Stimulated activated CD8-positive, alpha-beta memory T cell treated with anti-CD3 and anti-CD28 coated beads, Interleukin-15, amount 100 ng/mL, for 24 hours (primary cell): ENCODE measurements at places on chromosomes 1 and 21.

- no peak for DNase-seq
Observed at GRCh38 chr1:175804561-175804960, 61.2 kb upstream of the TNR start.

- no peak for DNase-seq
Observed at GRCh38 chr1:225481738-225482137, 53.9 kb upstream of the LBR start.

DNA sequence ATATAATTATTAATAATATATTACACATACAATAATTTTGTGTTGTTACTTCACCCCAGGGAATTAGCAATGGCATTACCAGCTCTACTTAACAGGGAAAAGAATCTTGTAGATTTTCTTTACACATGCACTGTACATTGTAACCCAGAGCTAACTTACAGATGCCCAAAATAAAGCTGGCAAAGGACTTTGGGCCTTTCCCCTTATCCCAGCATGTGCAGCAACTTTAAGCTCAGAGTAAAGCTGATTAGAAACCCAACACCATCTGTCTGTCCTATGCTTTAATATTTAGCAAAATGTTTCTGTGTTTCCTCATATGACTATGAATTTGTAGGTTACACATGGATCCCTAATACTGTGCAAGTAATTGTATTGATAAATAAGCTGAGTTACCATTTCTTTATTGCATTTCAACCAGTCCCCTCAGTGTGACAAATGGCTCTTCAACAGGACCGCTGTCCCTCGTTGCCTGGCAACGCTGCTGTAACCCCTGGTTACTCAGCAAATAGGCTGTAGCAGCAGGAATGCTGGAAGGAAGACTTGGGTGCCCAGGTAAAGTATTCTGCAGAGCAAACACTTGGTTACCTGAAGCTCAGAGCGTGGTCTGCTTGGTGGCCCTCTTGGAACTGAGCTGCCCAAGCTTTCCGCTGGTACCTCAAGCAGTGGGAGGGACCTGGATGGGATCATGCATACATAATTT lies at the start of gene USH2A:
USH2A (minus strand) TSS at position 628 of the 700 bp plus-strand sequence. CDS start 1,112 bp downstream, outside the sequence.
- no peak for DNase-seq

- no peak for DNase-seq
Observed at GRCh38 chr1:96346719-96347118, 374.9 kb upstream of the PTBP2 start.

DNA sequence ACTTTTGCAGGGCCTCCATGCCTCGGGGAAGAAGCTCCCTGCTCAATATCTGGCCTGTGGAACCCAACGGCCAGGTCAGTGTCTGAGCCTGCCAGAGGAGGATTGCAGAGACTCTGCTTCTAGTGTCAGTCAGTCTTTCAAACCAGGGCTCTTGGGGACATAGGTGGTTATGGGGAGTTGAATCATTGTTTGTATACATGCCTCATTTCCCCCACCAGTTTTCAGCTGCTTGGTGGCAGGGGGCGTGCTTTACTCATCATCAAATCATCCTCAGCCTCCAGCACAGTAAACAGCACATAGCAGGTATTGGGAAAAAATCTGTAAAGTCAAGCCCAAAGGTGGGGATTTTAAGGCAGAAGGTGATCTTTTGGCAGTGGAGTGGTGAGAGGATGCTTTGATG lies 17.4 kb upstream of the FAM89A start:
- DNase-seq, result no peak

- no peak for DNase-seq
Observed at GRCh38 chr21:35226968-35227744, 178.1 kb upstream of the RUNX1 start.

GRCh38 chr1:39158327-39159086 lies 46.0 kb upstream of the MACF1 start:
- no peak for DNase-seq

GRCh38 chr1:234062166-234062565 lies 157.7 kb downstream of the SLC35F3 start:
- DNase-seq, result no peak

GRCh38 chr1:113147073-113147625 lies 74.2 kb downstream of the LRIG2 start:
- no peak for DNase-seq

GRCh38 chr1:155077758-155078445 lies 735 bp upstream of the EFNA3 start:
- no peak for DNase-seq

DNA sequence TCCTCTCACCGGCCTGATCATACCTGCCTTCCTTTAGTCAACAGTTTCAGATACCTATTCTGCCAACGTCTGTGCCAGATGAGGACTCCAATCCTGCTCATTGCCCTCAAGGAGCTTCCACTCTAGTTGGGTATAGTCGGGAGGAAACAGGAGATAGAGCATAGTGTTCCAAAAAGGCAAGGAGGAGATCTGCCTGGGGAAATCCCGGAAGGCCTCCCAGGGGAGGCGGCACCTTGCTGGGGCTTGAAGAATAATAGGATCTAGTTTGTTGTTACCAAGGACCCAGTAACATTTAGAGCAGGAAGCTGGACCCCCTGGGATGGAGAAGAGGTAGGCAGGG lies 12.3 kb downstream of the LDLRAP1 start:
- no peak for DNase-seq

DNA sequence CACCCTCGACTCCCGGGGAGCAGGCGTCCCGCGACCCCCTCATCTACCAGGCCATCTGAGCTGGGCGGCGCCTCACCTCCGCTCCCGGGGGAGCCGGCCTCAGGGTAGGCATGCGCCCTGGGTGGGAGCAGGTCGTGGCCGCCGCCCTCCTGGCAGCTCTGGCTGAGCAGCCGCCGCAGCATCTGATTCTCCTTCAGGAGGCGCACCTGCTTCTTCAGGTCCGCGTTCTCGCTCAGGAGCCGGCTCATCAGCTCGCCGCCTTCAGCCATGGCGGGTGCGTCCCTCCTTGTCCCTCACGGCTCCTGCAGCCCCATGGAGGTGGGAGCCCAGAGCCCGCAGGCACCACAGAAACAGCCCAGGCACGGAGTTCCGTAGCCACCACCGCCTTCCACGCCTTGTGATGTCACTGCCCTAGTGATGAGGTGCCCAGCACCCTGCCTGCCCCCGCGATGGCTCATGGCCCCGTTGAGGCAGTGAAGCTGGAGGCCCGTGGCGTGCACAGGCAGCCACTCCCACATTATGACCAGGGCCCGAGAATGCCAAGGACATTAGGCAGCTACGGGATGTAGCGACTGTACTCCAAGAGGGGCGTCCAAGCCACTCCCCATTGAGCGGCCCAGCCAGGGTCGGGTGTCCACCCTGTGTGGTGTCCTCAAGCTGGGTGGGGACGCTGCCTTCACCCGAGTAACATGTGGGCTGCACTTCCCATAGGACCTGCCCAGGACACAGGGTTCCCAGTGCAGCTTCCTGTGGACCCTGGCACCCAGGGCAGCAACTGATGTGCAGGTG lies 1.5 kb downstream of the SPATC1L start:
- DNase-seq, result no peak

DNA sequence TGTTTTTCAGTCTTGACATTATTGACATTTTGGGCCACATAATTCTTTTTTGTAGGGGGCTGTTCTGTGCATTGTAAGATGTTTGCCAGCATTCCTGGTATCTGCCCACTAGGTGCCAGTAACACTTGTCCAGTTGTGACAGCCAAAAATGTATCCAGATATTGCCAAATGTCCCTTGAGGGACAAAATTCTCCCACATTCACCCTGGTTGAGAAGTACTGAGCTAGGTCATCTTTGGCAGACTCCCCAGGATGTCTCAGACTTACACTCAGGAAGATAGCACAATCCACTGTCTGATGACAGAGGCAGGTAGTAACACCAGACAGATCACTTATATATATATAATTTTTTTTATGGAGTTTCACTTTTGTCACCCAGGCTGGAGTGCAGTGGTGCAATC lies 5.9 kb downstream of the CD48 start:
- no peak for DNase-seq

DNA sequence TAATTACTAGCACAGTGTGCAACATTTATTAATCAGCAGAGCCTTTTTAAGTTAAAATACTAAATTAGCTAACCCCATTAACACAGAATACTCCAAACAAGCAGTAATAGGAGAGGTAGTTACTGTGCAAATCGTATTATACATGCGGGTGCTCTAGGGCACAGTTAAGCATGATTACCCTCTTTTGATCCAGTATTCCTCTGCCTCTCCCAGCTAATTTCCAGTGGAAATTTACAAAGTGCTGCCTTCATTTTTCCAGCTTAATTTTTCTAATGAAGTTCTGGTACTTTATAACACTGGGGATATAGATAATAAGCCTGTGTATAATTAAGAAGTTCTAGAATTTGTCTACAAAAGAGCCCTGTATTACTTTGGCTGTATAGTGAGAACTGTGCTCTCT lies 159.9 kb downstream of the SPATA17 start:
- no peak for DNase-seq

DNA sequence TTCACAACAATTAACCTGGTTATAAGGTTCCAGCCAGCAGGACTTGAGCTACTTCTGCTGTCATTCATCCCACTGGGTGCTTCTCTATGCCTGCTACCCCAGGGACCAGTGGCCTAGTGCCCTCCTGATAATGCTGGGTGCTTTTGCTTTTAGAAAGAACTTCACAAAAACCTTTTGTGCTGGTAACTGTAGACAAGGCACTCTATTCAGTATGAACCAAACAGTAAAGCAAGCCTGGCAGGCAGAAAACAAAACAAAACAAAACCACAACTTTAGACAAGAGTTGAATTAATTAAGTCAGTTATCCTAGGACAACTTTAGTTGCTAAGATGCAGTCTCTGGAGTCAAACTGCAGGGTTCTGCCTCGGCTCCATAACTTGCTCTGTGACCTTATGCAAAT lies 61.9 kb upstream of the ADGRL2 start:
- no peak for DNase-seq

GRCh38 chr1:33147997-33148314 lies 33.9 kb downstream of the TRIM62 start:
- no peak for DNase-seq
